ENCODE measurements at places on chromosomes 3 and 15.

DNA sequence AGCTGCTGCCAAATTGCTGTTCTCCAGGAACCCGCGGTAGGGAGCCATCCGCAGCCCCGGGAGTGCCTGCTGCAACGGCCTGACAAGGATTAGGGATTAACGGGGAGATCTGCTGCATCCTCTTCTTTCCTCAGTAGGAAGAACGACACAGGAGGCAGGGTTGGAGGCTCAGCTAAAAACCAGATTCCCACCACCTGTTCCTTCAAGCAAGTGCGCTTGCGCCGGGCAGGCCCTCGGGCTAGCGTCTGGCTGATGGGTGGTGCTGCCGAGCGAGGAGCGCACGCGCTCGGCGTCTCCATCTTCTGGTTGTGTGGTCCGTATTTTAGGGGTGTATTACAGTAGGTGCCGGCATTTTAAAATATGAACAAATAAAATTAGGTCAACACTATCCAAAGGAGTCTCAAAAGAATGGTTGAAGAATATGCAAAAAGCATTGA is 25.4 kb upstream of the SLC25A26 start:
- DNase-seq, result no peak

- DNase-seq, result no peak
Measured at GRCh38 chr3:5133239-5134018, 11.3 kb downstream of the ARL8B start.

GRCh38 chr15:27694506-27695087 is 404.5 kb downstream of the OCA2 start:
- DNase-seq, result no peak

DNA sequence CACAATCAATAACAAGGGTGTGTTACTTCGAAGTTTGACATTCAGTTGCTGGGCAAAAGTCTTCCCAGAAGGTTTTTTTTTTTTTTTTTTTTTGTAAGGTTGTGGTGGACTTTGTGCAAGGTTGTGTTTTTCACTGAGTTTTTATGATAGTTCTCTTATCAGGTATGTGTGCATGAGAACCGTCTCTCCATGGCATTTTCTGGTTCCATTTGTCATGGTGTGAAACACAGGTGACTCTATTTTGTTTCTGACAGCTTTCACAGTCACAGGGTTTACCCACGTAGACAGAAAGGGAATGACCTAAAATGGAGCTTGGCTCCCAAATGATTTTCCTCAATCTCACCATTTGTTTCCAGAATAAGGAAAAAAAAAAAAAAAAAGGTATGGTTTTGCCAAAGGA is 1377.2 kb upstream of the CADM2 start:
- DNase-seq, result no peak

DNA sequence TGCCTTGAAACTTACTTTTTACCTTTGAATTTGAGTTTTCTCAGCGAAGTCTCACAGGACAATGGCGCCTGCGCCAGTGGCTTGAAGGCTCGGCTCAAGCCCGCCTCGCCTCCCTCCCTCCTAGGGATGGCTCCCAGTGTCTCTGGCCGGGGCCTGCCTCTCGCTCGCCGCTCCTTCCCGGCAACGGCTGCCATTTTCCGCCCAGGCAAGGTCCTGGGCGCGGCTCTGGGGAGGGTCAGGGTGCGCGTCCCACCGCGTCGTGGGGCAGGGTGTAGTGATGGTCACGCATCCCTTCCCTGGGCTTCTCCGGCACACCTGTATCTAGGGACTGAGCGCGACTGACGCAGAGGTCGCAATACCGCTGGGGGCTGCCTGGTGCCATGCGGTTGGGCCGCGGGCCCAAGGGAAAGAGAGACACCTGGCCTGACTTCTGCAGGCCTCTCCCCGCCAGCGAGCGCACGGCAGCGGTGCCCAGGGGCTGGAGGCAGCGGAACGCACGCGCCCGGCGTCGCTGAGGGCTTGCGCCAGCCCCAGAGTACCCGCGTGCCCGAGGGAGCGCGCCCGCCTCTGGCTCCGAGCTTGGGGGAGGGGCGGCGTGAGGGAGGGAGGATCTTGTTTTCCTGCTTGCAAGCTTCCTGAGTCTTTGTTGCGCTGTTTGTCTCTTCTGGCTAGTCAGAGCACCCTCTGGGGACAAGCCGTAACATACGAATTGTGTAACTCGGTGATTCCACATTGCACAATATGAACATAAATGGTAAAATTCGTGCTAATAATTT is 20.7 kb upstream of the FEM1B start:
- DNase-seq, result peak; percentile 93

- DNase-seq, result no peak
Measured at GRCh38 chr3:181660337-181660736, 51.4 kb upstream of the SOX2 start.

DNA sequence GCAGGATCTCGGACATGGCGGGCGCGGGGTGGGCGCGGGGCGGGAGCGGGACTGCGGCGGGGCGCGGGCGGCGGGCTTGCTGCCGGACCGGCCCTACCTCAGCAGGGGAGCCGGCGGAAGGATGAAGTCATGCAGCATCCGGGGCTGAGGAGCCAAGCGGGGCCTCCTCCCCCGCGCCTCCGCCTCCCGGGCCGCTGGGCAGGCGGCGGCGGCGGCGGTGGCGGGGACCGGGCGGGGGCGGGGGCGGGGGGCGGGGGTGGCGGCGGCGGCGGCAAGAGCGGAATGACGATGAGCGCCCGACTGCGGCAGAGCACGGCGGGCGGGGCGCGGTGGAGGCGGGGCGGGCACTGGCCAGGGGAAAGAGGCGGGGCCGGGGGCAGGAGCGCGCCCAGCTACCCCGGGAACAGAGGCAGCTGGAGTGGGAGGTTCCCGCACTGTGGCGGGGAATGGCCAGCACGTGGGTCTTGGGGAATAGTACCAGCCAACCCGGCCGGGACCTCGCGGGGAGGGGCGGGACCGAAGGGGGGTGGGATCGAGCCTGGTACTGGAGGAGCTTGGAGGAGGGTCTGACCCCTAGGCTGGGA is at the start of gene CAMK2N2:
Gene CAMK2N2 (minus strand): TSS at position 284 of the 584 bp plus-strand sequence. CDS start 268 bp downstream, at position 16.
- DNase-seq, result peak; percentile 33

- DNase-seq, result peak; percentile 48
Measured at GRCh38 chr15:85750319-85751290, 44.1 kb downstream of the KLHL25 start.

DNA sequence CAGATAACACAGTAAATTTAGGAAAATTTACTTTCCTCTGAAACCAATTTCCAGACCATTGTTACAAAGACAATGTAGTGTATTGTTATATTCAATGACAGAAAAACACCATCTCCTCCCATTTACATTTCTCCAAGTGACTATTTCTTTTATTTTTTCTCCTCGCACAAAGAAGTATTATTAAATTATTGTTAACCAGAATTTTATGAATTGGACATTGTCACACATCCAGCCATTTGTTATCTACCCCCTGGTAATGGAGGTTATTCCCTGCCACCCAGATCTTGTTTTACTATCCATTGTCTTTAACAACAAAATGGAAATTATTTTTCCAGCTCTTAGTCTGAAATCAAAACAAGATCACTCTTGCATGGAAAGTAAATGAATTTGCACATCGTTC is 511.3 kb downstream of the FGF12 start:
- DNase-seq, result no peak

DNA sequence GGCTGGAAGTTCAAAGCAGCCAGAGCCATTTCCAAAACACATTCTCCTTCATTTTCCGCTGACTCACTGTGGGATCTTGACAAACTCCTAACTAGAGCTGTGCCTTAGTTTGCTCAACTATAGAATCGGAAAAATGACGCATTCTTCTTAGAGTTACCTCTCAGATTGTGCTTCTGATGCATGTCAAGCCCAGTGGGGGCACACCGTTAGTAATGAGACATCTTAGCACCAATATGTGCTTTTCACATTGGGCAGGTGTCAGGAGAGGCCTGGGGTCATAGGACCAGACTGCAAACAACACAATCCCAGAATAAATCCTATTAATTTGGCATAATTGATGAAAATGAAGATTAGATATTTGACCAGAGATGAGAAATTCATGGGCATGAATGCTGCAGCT is 71.3 kb upstream of the UBE3A start:
- DNase-seq, result no peak

- DNase-seq, result no peak
Measured at GRCh38 chr3:174822320-174822719, 36.8 kb upstream of the NAALADL2 start.

DNA sequence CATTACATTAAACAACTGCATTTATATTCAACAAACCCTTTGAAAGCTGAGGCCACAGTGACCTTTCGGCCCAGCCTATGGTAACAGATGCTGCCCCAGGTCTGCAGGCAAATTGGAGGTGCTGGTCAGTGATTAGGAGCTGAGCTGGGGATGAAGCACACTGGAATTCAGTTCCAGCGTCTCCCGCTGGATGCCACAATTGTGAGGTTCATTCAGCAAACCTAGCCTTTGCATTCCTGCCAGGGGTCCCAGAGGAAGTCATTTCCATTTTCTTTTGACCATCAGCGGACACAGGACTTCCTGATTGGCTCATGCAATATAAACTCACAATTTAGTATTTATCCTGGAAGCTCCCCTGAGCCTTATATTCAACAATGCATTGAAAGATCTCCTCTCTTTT is 89.5 kb downstream of the IL20RB start:
- no peak for DNase-seq

- DNase-seq, result no peak
Measured at GRCh38 chr3:109702252-109702651, 364.9 kb upstream of the DPPA4 start.

DNA sequence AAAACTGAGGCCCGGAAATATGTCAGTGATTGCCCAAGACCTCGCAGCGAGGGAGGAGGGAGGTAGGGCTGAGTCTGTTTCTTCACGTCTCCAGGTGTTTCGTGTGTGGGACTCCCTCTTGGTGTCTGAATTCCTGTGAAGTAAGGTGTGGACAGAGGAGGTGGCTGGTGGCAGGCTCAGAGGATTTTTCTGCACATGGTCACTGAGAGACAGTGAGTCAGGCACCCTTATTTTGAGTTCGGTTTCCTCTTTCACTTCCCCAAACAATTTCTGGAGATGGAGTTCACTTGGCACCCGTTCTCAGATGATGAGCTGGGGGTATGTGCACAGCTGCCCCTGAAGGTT is 46.3 kb upstream of the VPS8 start:
- DNase-seq, result no peak

DNA sequence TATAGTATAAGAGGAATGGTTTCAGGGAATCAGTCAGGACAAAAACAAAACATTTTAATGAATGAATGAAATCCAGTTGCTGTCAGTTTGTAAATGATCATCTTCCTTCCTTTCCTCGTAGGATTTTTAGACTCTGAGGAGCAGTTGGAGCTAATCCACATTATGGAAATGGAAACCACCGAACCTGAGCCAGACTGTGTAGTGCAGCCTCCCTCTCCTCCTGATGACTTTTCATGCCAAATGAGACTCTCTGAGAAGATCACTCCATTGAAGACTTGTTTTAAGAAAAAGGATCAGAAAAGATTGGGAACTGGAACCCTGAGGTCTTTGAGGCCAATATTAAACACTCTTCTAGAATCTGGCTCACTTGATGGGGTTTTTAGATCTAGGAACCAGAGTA is 3.1 kb downstream of the TIPARP start:
- no peak for DNase-seq

DNA sequence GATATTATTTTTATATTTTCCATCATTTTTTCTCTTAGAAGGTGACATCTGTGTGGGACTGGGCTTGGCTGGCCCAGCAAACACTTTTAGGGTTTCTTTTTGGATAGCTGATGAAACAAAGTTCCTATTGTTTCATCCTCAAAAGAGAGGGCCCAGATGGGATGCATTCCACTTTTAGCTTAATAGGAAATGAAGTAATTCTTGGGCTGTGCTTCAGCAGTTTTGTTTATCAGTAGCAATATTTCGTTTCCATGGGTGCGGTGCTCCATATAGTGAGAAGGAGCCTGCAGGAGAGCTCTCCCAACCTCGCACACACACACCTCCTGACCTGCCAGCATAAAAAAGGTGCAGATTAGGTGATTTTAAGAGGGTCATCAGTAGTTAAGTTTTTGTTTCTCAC is 147.5 kb downstream of the AKAP13 start:
- DNase-seq, result no peak

- DNase-seq, result no peak
Measured at GRCh38 chr15:98795980-98796379, 147.6 kb downstream of the IGF1R start.

Data from prostate gland (tissue), 2 donors.